Heart left ventricle (tissue), 16 donors: ENCODE measurements at places on chromosomes 7 and 10. TPM values are rescaled to one million over a fixed set of nuclear protein-coding genes. Genes with fewer than 3 reads are reported as not detected.

ENO4 gene
- not detected for polyA plus RNA-seq

MSRB2 gene
- polyA plus RNA-seq: 35.1 TPM

HSPA12A gene
- polyA plus RNA-seq: 9.0 TPM

SPDYE5 gene
- 0.11 TPM for polyA plus RNA-seq

OGDHL gene
- 0.18 TPM for polyA plus RNA-seq

FAM221A gene
- 6.1 TPM for polyA plus RNA-seq

PLEKHS1 gene
- not detected for polyA plus RNA-seq

SEPHS1 gene
- 32.8 TPM for polyA plus RNA-seq

C10orf105 gene
- 0.03 TPM for polyA plus RNA-seq

RSPH10B2 gene
- not detected for polyA plus RNA-seq
